ENCODE measurements at places on chromosomes 2 and 18.

- no peak for DNase-seq
Observed at GRCh38 chr2:21163213-21163612, 39.4 kb downstream of the TDRD15 start.

- no peak for DNase-seq
Observed at GRCh38 chr2:222865301-222865700, 4.5 kb downstream of the ACSL3 start.

DNA sequence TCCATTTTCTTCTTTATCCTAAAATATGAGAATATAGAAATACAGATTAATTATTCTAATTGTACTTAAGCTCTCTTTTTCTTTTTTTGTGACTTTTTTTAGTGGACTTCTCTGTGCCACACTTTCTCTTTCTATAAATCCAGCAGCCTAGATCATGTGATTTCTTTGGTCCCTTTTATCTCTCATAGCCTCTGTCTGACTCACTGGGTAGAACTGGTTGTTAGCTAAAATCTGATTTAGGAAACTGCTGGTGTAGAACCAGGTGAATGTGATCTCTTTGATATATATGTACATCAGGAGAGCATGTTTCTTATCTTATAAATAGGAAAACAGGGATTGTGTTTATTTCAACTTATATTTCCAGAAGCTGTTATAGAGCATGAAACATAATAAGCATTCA, 54.9 kb downstream of the VRK2 start:
- no peak for DNase-seq

- no peak for DNase-seq
Observed at GRCh38 chr2:59754011-59754735, 799.3 kb downstream of the BCL11A start.

DNA sequence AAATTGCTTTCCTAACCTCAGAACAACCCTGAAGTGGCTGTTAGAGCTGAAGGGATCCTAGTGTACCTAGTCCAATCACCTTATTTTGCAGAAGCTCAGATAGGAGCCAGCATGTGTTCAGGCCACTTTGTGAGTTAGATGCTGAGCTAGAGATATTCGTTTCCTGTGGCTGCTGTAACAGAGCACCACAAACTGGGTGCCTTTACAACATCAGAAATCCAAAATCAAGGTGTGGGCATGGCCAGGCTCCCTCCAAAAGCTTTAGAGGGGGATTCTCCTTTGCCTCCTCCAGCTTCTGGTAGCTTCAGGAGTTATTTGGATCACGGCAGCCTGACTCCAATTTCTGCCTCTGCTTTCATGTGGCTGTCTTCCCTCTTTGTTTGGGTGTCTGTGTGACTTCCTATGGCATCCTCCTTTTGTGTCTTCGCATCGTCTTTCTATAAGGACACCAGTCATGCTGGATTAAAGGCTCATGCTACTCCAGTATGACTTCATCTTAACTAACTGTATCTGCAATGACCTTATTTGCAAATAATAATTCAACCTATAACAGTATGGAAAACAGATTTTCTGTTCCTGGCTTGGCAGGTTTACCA, 86.3 kb upstream of the TGFA start:
- no peak for DNase-seq

DNA sequence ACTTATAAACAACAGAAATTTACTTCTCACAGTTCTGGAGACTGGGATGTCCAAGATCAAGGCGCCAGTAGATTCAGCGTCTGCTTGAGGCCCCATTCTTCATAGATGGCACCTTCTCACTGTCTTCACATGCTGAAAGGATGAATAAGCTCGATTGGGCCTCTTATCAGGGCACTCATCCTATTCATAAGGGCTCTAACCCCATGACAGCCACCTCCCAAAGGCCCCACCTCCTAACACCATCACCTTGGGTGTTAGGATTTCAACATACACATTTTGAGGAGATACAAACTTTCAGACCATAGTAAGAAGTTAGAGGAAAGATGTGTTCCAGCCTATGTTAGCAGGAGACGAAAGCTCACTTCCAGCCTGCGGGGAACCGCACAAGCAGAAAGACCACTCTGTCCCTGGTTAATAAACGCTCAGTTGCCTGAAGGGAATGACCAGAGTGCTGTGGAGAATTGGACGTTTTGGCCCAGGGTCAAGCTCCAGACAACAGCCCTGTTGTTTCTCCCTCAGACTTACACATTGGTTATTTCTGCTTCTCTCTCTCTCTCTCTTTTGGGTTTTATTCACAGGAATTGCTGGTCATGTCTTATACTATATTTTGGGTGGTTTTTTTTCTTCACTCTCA, 90.3 kb downstream of the MAPRE2 start:
- no peak for DNase-seq

GRCh38 chr2:58866946-58867345, 625.8 kb upstream of the FANCL start:
- no peak for DNase-seq

- peak; percentile 20 for DNase-seq
Observed at GRCh38 chr18:6543330-6543908, 128.7 kb upstream of the L3MBTL4 start.

DNA sequence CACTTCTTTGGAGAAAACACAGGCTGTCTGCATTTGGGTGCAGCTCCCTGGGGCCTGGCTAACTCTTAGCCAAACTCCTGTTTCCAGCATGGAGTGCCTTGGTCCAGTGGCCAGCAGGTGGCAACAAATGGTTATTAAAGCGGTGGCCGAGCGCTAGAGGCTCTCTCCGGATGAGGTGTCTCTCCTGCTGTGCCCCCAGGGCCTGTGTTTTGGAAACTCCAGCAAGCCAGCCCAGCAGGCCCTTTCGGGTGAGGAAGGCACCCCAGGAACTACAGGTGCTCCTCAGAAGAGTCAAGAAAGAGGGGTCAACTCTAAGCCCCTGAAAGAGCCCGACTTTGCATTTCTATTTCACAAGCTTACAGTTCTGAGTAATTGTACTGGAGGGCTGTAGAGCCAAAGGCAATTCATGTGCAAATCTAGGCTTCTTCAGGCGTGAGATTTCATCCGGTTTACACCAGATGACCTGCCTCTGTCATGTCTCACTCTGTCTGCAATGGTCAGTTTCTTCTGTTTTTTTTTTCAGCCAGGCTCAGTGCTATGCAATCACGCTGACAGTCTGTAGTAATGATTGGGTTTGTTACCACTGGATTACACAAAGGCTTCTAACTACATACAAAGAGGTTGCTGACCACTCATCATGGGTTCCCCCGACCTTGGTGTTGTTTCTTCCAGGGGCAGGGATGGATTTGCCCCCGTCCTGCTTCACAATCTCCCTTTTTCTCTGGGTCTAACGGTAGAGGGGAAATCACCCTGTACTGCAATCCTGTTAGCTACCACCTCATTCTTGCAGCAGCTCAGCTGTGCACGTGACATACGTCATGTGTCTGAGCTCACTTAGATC, 7.6 kb upstream of the CHRNA1 start:
- peak; percentile 61 for DNase-seq

GRCh38 chr18:7256618-7257425, 25.9 kb downstream of the LRRC30 start:
- no peak for DNase-seq

DNA sequence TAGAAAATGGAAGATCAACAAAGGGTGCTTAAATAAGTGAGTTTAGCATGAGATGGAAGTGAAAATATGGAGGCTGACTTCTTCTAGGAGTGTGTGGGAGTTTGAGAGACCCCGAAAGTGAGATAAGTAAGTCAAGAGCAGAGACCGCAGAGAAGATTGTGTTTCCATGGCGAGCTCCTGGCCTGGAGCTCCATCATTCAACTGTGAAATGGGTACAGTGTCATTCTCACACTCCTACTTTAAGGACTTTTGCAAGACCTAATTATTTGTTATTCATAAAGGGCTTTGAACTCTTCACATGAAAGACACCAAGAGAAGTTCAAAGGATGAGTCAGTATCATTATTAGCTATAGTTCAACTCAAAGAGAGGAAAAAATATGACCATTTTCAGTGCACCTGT, 134.2 kb upstream of the PIK3C3 start:
- no peak for DNase-seq

DNA sequence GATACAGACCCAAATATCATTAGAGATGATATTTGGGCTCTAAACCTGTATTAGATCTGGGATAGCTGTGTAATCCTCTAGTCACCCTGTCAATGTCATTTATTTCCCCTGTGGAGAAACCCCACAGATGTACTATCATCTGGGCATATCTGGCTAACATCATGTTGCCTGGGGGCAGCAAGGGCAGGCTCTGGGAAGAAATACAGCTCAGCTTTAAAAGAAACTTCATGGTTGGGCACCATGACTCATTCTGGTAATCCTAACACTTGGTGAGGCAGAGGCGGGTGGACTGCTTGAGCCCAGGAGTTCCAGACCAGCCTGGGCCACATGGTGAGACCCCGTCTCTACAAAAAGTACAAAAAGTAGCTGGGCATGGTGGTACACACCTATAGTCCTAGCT, 282.5 kb downstream of the SLC8A1 start:
- DNase-seq, result no peak

DNA sequence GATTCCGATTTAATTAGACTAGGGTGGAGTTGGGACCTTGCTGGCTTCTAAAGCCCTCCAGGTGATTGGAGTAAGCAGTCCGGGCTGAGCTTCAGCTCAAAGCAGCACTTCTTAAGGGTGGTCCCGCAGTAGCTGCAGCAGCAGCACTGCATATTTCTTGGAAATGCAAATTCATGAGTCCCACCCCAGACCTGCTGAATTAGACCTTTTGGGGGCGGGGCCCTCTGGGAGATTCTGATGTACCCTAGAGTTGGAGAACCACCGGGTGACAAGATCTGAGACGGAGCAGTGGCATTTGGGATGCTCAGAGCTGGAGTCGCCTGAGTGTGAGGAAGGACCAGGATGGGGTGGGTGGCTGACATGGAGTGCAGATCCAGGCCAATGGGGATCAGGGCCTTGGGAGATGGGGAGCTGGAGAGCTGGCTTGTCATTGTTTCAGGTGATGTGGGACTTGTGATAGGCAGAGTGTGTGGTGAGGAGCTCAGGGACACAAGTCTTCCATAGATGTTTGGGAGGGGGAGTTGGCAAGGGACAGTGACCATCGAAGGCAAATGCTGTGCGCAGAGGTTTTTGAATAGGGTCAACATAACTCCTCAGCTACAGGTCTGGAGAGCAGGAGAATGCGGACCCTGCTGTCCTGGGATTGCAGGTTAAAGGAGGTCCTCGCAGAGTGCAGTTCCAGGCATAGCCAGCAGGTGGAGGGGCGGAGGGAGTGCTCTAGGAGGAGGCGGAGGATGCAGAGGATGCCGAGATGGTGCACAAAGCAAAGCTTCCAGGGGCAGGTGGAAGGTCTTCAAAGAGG, 130.9 kb upstream of the RAB12 start:
- peak; percentile 46 for DNase-seq

- DNase-seq, result no peak
Observed at GRCh38 chr18:45725336-45725735, 1.4 kb downstream of the SLC14A1 start.

GRCh38 chr2:181036848-181037603, 56.6 kb downstream of the UBE2E3 start:
- no peak for DNase-seq

GRCh38 chr2:177180269-177181000, 32.2 kb upstream of the HNRNPA3 start:
- no peak for DNase-seq

DNA sequence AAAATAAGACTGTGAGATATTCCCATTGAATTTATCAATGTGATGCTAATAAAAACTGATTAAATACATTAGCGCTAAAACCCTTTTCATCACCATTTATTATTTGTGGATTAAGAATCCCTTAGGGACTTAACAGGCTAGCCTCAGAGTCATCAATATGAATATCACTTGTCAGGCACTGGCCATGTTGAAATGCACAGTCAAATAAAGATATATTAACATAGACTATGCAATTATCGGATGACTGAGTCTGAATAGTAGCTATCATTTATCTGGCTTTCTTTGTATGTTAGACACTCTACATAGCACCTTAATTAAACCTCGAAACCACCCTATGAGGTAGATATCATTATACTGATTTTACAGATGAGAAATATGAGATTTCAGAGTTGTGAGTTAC, 213.6 kb downstream of the RDH14 start:
- no peak for DNase-seq

DNA sequence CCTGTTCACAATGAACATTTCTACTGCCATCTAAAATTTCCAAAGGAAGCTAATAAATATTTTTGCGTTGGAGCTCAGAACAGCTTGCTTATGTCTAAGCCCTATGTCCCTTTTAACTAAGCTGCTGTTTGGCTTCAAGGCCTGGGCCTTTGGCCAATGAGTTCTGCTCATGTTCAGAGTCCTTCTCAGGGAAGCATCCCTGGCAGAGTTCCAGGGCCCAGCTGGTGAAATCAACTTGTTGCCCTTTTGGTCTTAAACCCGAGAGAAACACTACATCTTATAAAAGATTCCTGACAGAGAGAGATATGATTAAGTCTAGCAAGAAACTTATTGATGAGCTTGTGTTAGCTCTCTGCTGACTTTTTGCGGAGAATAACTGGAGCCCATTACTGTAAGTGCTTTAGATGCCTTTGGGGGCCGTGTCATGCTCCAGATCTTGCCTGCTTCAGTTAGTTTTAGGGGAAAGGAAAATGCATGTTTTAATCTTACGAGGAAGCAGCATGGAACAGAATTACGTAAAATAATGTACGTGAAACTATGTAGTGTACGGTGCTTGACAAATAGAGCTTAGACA, 102.5 kb upstream of the NOSTRIN start:
- DNase-seq, result no peak

DNA sequence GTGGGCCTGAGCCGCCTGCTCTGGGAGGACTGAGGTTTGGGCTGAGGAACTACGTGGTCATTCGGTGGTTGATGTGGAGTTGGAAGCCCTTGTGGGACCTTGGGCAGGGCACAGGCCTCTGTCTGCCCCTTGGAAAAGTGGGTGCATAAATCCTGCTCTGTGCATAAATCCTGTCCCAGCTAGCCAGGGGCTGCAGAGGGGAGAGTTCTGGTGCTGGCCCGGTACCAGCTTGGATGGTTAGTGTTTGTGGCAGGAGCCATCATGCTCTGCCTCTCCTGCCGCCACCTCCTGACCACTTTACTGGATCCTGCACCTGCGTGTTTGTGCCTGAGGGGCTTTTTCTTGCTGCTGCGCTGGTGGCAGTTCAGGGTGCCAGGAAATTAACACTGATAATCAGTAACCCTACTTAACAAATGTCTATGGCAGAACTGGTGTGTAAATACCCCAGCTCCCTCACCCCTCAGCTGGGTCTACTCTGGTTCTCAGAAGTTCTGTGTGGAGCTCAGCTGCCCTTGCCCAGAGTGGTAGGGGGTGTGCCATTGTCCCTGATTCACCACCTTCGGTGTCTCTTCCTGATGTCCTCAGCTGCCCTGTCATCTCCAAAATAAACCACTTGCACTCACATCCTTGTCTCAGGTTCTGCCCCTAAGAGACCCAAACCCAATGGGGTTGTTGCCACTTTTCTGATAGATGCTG, 156.8 kb downstream of the GLI2 start:
- DNase-seq, result no peak

- DNase-seq, result no peak
Observed at GRCh38 chr2:29322011-29322410, 206.8 kb downstream of the CLIP4 start.

GRCh38 chr2:202771741-202772460, 99.7 kb downstream of the ICA1L start:
- no peak for DNase-seq

DNA sequence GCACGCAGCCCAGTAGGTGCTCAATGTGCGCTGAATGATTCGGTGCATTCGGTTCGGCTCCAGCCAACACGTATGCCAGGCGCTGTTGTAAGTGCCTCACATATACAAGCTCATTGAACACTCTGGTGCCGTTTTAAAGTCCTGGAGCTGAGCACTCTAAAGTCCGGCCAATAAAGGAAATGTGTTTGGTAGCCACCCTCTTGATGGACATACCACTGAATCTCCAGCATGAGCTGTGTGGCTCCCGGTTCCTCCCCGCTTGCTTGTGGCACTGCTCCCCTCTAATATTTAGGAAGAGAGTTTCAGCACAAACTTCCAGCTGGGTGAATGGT, 112.1 kb downstream of the MCFD2 start:
- no peak for DNase-seq
